ENCODE measurements at places on chromosomes 3 and 15. TPM values are rescaled to one million over a fixed set of nuclear protein-coding genes. Genes with fewer than 3 reads are reported as not detected.

The BUB1B gene
- 2.4 TPM for total RNA-seq

The TP63 gene
- under 0.01 TPM for total RNA-seq

The ILDR1 gene
- total RNA-seq, result not detected

The C3orf62 gene
- 1.7 TPM for total RNA-seq

The UPK1B gene
- under 0.01 TPM for total RNA-seq

The TCTA gene
- 18.8 TPM for total RNA-seq

The FBXO40 gene
- not detected for total RNA-seq

The IL17RB gene
- total RNA-seq, result not detected

The STIMATE gene
- total RNA-seq, result 10.0 TPM

The PLA2G4D gene
- not detected for total RNA-seq

The ASB14 gene
- not detected for total RNA-seq

The CCR3 gene
- not detected for total RNA-seq

The CELSR3 gene
- 1.00 TPM for total RNA-seq

The VIPR1 gene
- total RNA-seq, result not detected

The TRPC1 gene
- 31.4 TPM for total RNA-seq

The CHAC1 gene
- 40.8 TPM for total RNA-seq

The ATR gene
- total RNA-seq, result 16.8 TPM

The ANKUB1 gene
- not detected for total RNA-seq

The MYL3 gene
- not detected for total RNA-seq

The CDHR4 gene
- total RNA-seq, result under 0.01 TPM

The SIN3A gene
- total RNA-seq, result 16.4 TPM

The PPP1R14D gene
- total RNA-seq, result not detected

The MYLK gene
- total RNA-seq, result 191 TPM

The MUC13 gene
- 0.18 TPM for total RNA-seq

The RPL39L gene
- total RNA-seq, result 12.2 TPM

The RRP9 gene
- 28.4 TPM for total RNA-seq

The COL6A5 gene
- total RNA-seq, result not detected

The TTLL3 gene
- total RNA-seq, result 11.0 TPM

The FSIP1 gene
- total RNA-seq, result 1.7 TPM

The ATP6V1A gene
- 165 TPM for total RNA-seq

The WNT5A gene
- 4.4 TPM for total RNA-seq

The PLA2G4F gene
- total RNA-seq, result not detected

The TGFBR2 gene
- total RNA-seq, result 179 TPM

The MUC20 gene
- total RNA-seq, result 0.74 TPM

The MAP6D1 gene
- 0.57 TPM for total RNA-seq

All from smooth muscle cell of bladder (primary cell).